ENCODE measurements at places on chromosomes 13 and 19. TPM values are rescaled to one million over a fixed set of nuclear protein-coding genes. Genes with fewer than 3 reads are reported as not detected.

DNA sequence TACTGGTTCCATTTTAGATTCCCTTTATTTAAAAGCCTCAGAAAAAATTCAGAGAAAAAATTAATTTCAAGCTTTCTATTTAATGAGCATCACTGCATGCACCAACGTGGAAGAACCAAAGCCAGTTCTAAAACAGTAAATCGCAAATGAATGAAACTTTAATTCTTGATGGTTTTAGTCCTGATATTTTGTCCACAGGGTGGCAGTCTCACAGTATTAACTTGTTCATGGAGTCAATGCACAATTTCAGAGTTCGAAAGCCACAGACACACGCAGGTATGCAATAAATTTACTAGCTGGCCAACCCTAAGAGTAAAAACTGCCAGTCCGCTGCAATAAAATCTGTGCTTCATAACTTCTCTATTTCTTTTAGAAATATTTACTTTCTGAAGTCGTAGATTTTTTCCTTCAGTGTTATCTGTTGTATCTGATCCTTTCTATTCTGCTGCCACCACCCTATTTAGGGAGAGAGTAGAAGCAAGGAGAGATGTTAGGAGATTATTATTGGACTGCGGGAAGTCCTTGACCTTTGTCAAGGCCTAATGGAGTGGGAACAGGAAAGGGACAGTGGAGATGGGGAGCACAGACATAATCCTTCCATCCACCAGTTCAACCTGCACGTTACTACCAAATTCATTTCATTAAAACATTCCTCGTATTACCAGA lies 7.0 kb upstream of the WBP4 start:
- no peaks in the 10 kb centered on the region for H3K36me3 ChIP-seq
- no peak overlapping the region for H3K4me3 ChIP-seq
- no peaks in the 10 kb centered on the region for H3K27me3 ChIP-seq
- peak overlapping the region; percentile 31 for H3K27ac ChIP-seq
- DNase-seq = no peak

Gene MEIOSIN
- polyA plus RNA-seq = not detected

GRCh38 chr13:27128825-27129627 lies 42.6 kb downstream of the USP12 start:
- H3K4me3 ChIP-seq = no peak overlapping the region
- no peak for DNase-seq
- H3K4me1 ChIP-seq = peaks cover 1% of the 10 kb centered on the region
- no peaks in the 10 kb centered on the region for H3K36me3 ChIP-seq

Gene SLC25A41
- polyA plus RNA-seq = not detected

Gene SIGLEC8
- polyA plus RNA-seq = 0.05 TPM

Gene COL5A3
- 6.7 TPM for polyA plus RNA-seq

Gene CD209
- polyA plus RNA-seq = 0.85 TPM

GRCh38 chr13:101452519-101453485 lies at the start of gene ITGBL1:
Gene ITGBL1, plus strand, starts transcription at chr13:101452675. Its CDS starts 159 bp downstream, at chr13:101452834.
- H3K27me3 ChIP-seq = no peaks in the 10 kb centered on the region
- peak within 1 kb of the TSS; percentile 17 for H3K4me3 ChIP-seq
- H3K4me1 ChIP-seq = peaks cover 6% of the 10 kb centered on the region
- no peaks in the 10 kb centered on the region for H3K36me3 ChIP-seq
- DNase-seq = no peak

DNA sequence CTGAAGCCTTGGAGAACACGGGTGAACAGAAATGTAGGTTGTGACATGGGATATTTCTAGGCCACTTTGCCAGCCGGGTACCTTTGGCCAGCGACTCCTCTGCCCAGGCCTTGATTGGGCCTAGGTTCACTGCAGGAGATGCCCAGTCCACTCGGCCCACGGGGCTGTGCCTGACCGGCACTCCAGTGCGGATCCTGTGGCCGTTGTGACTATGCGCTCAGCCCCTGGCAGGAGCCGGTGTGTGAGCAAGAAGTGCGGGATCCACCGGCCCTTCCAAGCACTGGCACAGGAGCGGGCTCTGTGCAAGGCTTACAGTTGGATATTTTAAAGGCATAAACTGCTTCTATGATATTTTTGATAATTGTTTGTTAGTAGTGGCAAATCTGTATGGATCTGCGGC lies 1042.5 kb upstream of the PCDH9 start:
- H3K4me1 ChIP-seq = no peaks in the 10 kb centered on the region
- no peak overlapping the region for H3K27ac ChIP-seq
- no peak overlapping the region for H3K4me3 ChIP-seq

Gene PNMA8B
- 5.2 TPM for polyA plus RNA-seq

Gene GPR12
- polyA plus RNA-seq = not detected

- H3K4me1 ChIP-seq = no peaks in the 10 kb centered on the region
- no peak overlapping the region for H3K27ac ChIP-seq
- no peaks in the 10 kb centered on the region for H3K36me3 ChIP-seq
Observed at GRCh38 chr13:22030321-22030720, 359.4 kb downstream of the FGF9 start.

DNA sequence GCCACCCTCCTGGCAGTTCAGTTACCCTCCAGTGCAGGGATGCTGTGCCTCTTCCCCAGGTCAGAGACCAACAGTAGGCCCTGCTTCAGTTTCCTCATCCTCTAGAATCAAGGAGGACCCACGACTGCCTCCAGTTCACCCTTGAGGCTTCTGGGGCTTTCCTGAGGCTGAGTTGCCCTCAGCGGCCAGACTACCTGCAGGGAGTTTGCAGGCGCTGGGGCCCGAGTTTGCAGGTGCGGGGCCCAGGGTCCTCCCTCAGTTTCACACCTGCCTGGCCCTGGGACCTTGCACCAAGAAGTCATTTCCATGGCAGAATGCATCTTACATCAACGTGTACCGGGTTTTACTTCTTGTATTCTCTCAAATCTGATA lies 38.9 kb upstream of the C19orf12 start:
- H3K4me1 ChIP-seq = no peaks in the 10 kb centered on the region
- no peaks in the 10 kb centered on the region for H3K27me3 ChIP-seq
- H3K36me3 ChIP-seq = no peaks in the 10 kb centered on the region

Gene KLK12
- not detected for polyA plus RNA-seq

Gene HS6ST3
- polyA plus RNA-seq = 0.23 TPM

DNA sequence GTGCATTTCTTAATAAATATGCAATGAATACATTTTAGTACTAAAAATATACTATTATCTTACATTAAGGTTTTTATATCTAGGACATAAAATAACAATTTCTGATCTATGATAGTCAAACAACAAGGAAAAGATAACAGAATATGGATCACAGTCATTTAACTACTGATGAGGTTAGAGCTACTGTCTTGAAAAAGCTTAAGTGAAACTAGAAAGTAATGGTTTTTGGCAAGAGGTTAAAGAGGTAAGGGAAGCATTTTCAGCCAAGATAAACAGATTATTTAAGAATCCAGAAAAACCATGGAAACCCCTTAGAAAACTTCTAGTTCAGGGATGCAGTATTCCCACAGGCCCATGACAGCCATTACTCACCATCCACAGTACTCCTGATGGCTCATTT lies 787.4 kb downstream of the DACH1 start:
- H3K4me1 ChIP-seq = no peaks in the 10 kb centered on the region
- H3K36me3 ChIP-seq = no peaks in the 10 kb centered on the region
- no peak overlapping the region for H3K4me3 ChIP-seq
- DNase-seq = no peak
- no peaks in the 10 kb centered on the region for H3K27me3 ChIP-seq
- H3K27ac ChIP-seq = no peak overlapping the region

DNA sequence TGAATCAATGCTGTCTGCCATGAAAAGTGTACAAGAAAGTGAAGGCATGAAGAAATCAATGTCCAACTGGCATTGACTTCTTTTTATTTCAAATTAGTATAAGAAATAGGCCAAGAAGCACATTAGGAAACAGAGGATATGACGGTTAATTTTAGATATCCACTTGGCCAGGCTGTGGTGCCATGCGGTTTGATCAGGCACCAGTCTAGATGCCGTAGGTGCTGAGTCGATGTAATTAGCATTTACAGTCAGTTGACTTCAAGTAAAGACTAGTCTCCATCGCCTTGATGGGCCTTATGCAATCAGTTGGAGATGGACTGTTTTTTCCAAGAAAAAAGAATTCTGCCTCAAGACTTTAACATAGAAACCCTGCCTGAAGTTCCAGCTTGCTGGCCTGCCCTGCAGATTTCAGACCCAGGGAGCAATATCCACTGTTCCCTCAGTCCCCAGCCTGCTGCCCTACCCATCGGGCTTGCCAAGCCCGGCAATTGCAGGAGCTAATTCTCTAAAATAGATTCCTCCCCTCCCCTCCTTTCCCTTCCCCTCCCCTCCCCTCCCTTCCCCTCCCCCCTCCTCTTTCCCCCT lies 120.5 kb upstream of the PEG3 start:
- no peaks in the 10 kb centered on the region for H3K36me3 ChIP-seq
- no peaks in the 10 kb centered on the region for H3K27me3 ChIP-seq
- H3K4me1 ChIP-seq = peaks cover 16% of the 10 kb centered on the region
- no peak for DNase-seq
- no peak overlapping the region for H3K4me3 ChIP-seq
- no peak overlapping the region for H3K27ac ChIP-seq

DNA sequence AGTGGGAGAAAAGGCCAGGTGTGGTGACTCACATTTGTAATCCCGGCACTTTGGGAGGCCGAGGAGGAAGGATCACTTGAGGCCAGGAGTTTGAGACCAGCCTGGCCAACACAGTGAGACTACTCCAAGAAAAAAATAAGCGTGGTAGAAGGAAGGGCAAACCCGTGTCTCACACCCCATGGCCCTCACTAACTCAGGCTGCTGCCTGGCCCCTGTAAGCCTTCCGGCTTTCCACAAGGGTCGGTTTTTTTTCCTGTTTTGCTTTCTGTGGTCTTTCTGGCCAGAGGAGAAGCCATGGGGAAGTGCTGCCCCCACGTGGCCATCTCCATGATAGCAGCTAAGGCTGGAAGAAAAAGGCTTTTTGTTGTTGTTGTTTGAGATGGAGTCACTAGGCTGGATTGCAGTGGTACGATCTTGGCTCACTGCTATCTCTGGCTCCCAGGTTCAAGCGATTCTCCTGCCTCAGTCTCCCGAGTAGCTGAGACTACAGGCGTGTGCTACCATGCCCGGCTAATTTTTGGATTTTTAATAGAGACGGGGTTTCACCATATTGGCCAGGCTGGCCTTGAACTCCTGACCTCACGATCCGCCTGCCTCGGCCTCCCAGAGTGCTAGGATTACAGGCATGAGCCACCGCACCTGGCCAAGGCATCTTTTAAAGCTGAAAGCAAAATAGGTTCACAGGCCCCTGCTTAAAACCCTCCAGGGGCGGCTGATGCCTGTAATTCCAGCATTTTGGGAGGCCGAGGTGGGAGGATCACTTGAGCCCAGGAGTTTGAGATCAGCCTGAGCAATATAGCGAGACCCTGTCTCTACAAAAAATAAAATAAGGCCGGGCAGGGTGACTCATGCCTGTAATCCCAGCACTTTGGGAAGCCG lies 7.5 kb upstream of the ARHGEF18 start:
- peaks cover 3% of the 10 kb centered on the region for H3K4me1 ChIP-seq
- H3K4me3 ChIP-seq = no peak overlapping the region
- no peaks in the 10 kb centered on the region for H3K27me3 ChIP-seq
- H3K36me3 ChIP-seq = no peaks in the 10 kb centered on the region

Gene PPP1R13L
- polyA plus RNA-seq = 13.3 TPM

DNA sequence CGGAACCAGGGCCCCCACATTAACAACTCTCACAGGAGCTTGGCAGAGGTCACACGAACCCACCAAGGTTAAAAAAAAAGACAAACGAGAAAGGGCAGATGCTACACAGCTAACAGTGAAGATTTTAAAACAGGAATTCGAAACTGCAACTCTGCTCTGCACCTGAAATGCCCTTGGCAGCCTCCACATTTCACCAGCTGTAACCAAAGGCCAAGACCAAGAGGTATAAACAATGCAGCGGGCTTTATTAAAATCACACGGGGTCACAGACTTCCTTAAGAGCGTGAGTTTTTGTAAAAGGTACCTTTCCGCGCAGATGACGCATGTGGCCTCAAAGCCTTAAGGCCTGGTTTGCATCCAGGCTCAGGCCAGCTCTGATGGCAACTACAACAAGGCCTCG lies 88.2 kb downstream of the STK24 start:
- no peak for DNase-seq
- H3K27me3 ChIP-seq = no peaks in the 10 kb centered on the region
- H3K36me3 ChIP-seq = no peaks in the 10 kb centered on the region
- H3K4me3 ChIP-seq = no peak overlapping the region
- no peak overlapping the region for H3K27ac ChIP-seq

- no peaks in the 10 kb centered on the region for H3K27me3 ChIP-seq
- DNase-seq = no peak
- H3K27ac ChIP-seq = no peak overlapping the region
- no peaks in the 10 kb centered on the region for H3K4me1 ChIP-seq
- H3K4me3 ChIP-seq = no peak overlapping the region
Observed at GRCh38 chr13:63455938-63456337, 2040.3 kb upstream of the PCDH20 start.

- DNase-seq = no peak
- no peak overlapping the region for H3K4me3 ChIP-seq
- no peak overlapping the region for H3K27ac ChIP-seq
Observed at GRCh38 chr13:25732111-25732865, 319.5 kb downstream of the SHISA2 start.

- no peaks in the 10 kb centered on the region for H3K27me3 ChIP-seq
- H3K4me1 ChIP-seq = peaks cover 2% of the 10 kb centered on the region
- H3K4me3 ChIP-seq = no peak overlapping the region
Observed at GRCh38 chr13:98443329-98443728, 133.6 kb downstream of the STK24 start.

Gene HSPB6
- 434 TPM for polyA plus RNA-seq

Gene APOE
- polyA plus RNA-seq = 124 TPM

DNA sequence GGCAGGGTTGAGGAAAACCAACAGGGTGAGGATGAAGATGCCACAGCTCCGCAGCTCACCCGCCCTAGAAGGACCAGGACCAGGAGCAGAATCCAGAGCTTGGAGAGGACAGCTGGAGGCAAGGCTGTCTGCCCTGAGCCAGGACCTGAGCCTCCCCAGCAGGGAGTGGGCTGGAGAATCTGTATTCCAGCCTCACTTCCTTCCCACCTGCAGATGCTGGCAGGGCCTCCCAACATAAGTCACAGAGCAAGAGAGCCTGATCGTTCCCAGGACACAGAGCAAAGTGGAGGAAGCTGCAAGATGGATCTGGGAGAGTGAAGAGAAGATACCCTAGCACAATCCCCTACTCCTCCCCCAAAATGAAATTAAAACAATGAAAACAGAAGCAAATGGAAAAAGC lies 61.7 kb upstream of the WASF3 start:
- no peak for DNase-seq
- H3K27me3 ChIP-seq = no peaks in the 10 kb centered on the region
- no peak overlapping the region for H3K27ac ChIP-seq
- H3K4me3 ChIP-seq = no peak overlapping the region
- H3K4me1 ChIP-seq = no peaks in the 10 kb centered on the region

All from ovary (tissue), 10 donors.